ENCODE measurements at places on chromosomes 6 and 20.

DNA sequence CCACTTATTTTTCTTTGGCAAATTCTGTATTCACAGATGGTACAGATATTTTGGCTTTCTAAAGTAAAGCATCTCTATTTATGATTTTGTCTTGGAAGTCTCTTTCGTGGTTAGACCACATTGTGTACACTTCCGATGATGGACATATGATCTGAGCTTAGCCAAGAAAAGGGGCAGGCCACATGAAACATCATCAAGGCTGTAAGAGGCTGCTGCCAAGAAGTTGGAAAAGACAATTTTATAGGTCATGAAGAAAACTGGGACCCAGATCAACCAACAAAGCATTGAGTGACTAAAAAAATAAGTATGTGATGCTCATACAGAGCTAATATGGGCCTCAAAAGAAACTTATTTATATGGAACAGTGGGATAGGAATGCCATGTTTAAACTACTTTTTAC is 266.4 kb downstream of the HAO1 start:
- no peak for DNase-seq

GRCh38 chr6:20569000-20569610 is 34.8 kb downstream of the CDKAL1 start:
- DNase-seq: peak; percentile 52

DNA sequence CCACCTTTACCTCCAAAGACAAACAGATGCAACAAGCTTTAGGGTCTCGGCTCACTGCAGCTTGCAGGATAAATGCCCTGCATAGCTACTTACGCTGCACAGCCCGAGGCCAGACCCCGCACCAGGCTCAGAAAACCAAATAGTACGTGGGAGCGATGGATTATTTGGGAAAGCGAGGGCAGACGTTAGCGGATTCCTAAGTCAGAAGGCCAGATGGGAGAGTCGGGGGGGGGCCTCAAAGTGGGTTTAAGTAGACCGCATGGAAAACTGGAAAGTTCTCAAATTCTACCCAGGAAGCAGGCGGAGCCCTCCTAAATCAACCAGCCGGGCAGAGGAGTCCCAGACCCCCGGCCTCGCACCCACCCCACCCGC is 382 bp downstream of the SFT2D1 start:
- no peak for DNase-seq

DNA sequence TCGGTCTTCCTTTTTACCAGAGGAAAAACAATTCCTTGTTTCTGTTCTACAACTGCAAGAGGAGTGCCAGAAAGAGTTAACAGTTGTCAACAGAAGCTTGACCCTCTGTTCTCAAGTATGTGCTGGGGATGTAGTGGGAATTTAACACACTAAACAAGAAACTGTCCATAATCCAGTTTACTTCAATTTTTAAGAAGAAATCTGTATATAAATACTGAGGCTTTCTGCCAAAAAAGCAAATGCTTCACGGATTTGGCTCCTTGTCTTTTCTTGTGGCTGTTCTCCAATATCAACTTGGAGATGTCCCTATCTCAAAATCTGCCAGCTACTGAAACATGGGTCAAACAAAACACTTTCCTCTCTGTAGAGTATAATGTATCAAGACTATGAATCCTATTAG is 26.8 kb downstream of the REV3L start:
- no peak for DNase-seq

DNA sequence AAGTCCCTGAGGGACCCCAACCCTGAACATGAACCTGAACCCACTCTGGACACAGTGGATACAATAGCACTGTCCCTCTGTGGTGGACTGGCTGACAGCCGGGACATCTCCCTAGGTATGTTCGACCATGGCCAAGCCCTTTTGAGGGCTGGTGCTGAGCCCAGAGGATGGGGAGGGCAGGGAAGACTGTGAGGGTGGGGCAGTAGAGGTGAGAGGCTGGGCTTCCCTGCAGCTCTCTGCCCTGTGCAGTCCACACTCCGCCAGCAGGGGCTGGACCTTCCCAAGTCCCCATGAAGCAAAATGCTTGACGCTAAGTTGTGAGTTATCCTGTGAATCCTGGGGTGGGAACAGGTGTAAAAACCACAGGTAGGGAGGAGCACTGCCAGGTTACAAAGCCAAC is 11.5 kb downstream of the LPIN3 start:
- no peak for DNase-seq

GRCh38 chr20:46293084-46293483 is 15.2 kb downstream of the CDH22 start:
- DNase-seq: no peak

DNA sequence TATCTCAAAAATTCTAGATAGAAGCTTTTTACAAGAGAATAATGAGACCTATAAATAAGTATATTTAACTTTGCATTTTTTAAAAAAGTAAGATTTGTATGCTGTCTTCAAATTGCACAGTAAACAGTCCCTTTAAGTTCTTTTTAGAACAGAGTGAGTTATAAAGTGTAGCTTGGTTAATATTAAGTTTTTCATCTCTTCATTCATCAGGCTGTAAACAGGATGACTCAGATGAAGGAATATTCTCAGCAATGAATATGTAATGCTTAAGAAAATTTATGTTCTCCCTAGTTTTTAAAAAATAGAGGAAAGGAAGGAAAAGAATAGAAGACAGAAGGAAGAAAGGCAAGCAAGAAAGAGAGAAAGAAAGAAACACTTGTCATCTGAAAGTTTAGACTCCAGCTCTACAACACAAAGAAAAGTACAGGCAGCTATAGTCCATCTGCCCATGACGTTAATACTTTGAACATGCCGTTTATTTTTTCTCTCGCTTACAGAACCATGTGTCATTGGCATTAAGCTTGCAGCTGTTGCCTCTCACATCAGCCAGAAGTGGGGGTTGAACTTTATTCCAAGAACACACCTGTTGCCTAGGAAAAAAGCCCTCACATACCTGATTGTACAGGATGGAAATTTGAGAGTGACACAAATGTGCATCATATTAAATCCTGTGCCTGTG is 36.1 kb downstream of the CAP2 start:
- no peak for DNase-seq

GRCh38 chr6:143115728-143116127 is 55.0 kb downstream of the AIG1 start:
- no peak for DNase-seq

DNA sequence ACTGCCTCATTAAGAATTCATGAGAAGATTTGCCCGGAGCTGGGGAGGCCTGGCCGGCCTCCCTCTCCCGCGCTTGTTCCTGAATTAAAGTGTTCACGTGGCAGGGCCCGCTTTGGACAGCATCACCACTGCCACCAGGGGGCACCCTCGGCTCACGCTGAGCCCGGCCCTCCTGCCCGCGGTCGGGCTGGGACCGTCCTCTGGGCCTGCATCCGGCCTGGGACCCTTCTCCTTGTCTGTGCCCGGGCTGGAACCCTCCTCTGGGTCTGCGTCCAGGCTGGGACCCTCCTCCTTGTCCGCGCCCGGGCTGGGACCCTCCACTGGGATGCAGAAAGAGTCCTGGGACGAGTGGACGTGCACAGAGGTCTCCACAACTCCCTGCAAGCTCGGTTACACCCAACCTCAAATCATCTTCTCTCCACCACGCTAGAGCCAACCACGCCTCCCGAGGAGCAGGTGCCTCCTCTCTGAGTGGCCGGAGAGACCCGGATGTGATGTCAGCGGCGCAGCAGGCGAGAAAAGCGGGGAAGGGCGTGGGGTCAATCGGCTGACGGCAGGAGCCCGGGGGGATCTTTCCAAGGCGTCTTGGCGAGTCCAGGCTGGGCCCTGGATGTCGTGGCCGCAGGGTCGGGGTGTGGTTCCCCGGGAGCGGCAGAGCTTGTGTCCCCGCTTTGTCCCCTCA is 50.9 kb upstream of the DACT2 start:
- DNase-seq: no peak

DNA sequence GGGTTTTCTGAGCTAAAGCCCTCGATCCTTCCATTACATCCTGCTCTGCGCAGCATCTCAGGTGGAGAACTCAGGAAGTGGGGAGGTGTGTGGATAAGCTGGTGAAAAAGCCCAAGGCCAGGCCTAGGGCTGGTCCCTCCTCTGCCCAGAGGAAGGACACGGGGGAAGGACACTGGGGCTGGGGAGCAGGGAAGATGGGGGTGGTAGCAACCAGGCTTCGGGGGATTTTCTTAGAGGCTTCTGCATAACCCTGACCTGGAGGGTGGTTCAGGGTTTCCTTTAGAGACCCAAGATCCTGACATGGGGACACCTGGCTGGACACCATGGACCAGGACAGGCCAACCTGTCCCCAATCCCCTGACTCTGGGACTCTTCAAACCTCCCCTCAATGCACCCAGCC is 37.9 kb downstream of the SUN5 start:
- DNase-seq: no peak

GRCh38 chr20:9392892-9393857 is 121.2 kb upstream of the LAMP5 start:
- DNase-seq: peak; percentile 50

Data from SK-N-MC (cell line).